ENCODE measurements at places on chromosomes 7 and 10. TPM values are rescaled to one million over a fixed set of nuclear protein-coding genes. Genes with fewer than 3 reads are reported as not detected.

GRCh38 chr7:15709978-15710377, 23.5 kb upstream of the MEOX2 start:
- DNase-seq = peak; percentile 34

DNA sequence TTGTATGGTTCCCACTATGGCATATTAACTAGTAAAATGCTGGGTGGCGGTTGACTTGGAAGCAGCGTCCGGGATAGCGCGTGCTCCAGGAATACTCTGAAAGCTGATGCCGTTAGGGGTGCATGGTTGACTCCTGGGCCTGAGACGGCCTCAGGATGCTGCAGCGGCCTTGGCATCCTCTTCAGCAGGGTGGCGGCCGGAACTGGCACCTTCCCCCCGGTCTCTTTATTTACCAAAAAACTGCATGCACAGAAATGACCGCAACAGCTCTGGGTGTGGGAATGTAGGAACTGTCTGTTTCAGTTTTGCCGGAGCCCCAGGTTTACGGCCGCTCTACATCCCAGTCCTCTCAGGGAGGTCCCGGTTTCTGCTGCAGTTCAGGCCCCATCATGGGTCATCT, 28.8 kb downstream of the PFKP start:
- DNase-seq = no peak

GRCh38 chr10:97115846-97116245, 69.9 kb downstream of the SLIT1 start:
- no peak for DNase-seq

The TMEM236 gene
- total RNA-seq = under 0.01 TPM

GRCh38 chr7:101630591-101630990, 1.5 kb upstream of the MYL10 start:
- DNase-seq = peak; percentile 53

DNA sequence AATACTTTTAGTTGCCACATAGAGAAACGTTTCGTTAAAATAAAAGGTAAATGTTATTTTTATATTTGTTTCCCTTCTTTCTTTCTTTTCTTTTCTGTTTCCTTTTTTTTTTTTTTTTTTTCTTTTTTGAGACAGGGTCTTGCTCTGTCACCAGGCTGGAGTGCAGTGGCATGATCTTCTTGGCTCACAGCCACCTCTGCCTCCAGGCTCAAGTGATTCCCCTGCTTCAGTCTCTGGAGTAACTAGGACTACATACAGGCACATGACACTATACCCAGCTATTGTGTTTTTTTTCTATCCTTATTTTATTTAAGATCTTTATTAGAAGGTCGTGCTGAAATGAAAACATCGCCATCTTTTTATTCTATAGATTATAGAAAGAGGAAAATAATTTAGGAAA, 661.8 kb upstream of the MBL2 start:
- no peak for DNase-seq

The H2BK1 gene
- not detected for total RNA-seq

DNA sequence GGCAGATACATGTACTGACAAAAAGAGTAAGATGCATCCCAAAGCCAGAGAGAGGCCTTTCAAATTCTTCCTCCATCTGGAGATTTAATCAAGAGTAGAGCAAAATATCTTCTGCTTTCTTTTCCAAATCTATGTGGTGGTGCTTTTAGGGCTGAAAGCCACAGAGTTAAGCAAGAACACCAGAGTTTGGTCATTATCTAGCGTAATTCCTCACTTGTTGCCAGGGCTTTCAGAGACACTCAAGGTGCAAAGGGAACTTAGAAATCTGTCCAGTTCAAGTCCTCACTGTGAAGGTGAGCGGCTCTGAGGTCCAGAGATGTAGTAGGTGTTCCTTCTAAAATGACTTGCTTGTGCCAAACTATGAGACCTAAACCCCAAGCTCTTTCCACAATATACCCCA, 10.9 kb upstream of the NFE2L3 start:
- DNase-seq = no peak

GRCh38 chr7:151684408-151685175, 164.9 kb upstream of the RHEB start:
- DNase-seq = peak; percentile 45

GRCh38 chr7:44983742-44984477, 5.1 kb upstream of the MYO1G start:
- DNase-seq = no peak

DNA sequence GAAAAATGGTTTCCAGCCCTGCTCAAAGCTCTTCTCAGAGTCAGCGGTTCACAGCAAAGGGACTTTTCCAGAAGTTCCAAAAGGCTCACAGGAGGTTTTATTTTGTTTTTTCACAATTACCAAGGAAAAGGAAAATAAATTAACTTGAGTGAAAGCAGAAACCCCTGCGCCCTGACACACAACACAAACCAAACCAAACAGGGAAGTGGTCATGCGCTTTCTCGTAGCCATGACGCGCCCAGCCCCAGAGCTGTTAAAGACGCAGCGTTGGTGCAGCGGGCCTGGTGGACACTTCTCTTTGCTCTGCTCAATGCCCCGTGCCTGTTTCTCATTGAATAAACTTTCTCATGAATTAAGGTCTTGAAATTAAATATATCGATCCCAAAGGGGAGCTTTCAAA, 134.4 kb upstream of the LYZL2 start:
- DNase-seq = no peak

The AGAP6 gene
- 5.6 TPM for total RNA-seq

- no peak for DNase-seq
These were observed 250.8 kb downstream of the CCDC3 start for GRCh38 chr10:12750526-12751201.

The AEBP1 gene
- not detected for total RNA-seq

The AIFM2 gene
- total RNA-seq = 6.9 TPM

DNA sequence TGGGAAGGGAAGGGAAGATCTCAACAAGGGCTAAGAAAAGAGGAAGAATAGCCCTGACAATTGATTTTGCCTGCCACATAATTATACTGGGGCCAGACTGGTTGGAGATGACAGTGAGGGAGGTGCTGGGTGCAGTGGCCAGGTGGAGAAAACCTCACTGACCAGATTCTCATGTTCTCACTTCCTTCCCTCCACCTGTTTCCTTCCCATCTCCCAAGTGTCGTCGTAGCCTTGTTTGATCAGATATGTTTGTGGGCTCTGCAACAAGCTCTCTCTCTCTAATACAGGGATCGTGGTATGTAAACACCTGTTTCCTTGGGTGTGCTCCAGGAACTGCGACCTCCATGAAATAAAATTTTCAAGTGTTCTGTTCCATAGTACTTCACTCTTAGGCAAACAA, 60.2 kb downstream of the VCL start:
- DNase-seq = peak; percentile 66

DNA sequence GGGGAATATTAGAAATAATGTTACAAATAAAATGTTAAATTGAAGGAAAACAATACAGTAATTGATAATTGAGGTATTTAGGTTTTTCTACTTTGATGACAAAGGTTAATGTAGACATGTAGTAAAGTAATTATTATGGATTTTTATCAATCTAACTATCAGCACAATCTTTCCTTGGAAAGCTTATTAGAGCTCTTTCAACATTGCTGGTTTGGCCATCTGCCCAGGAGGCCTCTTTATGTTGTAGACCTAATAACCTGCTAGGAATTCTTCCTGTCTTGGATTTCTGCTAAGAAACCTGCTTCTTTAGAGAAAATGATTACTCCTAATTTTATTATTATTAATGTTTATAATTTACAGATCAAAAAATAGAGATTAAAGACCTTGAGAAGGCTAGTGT, 78.9 kb downstream of the CHRM2 start:
- DNase-seq = no peak

DNA sequence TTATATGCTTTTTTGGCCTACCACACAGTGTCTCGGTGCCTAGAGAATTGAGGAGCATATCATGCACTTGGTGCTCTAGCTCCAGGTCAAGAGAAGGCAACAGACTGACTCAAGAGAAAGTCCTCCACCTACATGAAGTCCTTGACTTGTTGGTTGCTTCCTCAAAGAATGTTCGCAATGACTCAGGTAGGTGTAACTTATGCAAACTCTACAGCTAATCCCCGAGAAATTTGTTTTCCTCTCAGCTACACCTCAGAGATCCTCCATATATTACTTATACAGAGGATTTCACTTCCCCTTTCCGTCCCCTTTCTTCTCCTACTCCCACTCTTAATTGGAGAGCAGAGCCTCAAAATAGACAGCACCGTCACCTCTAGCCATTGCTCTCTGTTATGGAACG, 1013.1 kb downstream of the KCNMA1 start:
- DNase-seq = no peak

GRCh38 chr7:15755061-15755460, 68.6 kb upstream of the MEOX2 start:
- no peak for DNase-seq

GRCh38 chr7:96143495-96144259, 178.2 kb downstream of the SLC25A13 start:
- no peak for DNase-seq

- peak; percentile 21 for DNase-seq
These were observed 119.4 kb downstream of the ST7 start for GRCh38 chr7:117072620-117073118.

- no peak for DNase-seq
These were observed 84.3 kb downstream of the NPTX2 start for GRCh38 chr7:98701372-98701771.

The APBB1IP gene
- total RNA-seq = not detected

- peak; percentile 73 for DNase-seq
These were observed 52.6 kb upstream of the CAPZA2 start for GRCh38 chr7:116809636-116810266.

DNA sequence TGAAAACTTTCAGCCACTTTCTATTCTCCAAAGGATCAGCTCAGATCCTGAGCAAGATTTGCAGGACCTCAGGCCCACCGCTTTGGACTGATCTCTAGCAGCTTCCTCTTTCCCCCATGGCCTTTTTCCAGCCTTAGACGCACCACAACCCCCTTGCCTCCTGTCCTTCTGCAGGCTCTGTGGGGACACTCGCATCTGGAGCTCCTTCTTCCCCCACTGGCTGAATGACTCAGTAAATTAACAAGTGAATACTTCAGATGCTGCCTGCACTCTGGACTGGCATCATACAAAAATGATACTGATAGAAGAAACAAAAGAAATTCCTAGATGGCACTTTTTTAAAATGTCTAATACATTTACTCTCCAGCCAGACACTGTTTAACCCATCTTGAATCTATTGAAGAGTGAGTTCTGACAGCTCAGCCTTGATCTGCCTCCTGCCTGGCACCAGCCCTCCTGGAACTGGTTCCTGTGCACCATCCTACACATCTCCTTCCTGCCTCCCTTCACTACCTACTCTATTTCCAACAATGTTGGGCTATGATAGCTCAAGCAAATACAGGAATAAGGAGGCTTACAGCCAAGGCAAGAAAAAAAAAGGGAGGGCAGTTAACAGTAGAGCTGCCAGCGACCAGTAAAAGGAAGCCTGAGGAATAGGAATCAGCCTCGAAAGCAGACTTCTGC, 3.3 kb downstream of the FRMPD2 start:
- DNase-seq = no peak

GRCh38 chr7:25075459-25075858, 49.6 kb downstream of the CYCS start:
- peak; percentile 20 for DNase-seq

DNA sequence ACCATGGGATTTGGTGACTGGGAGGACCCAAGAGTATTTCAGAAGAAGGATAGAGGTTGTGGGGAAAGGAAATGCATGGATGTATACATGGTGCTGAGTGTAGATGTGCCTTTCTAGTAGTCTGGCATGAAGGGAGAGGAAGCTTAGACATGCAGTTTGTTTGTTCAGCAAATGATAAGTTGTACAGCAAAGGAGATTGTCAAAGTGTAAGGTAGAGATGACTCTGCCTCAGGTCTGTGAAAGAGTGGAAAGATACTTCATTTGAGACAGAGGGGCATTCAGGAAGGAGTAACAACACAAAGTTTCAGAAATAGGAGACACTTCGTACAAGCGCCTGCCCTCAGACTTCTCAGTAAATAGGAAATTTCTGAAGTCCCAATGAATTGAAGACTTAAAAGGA, 152.3 kb downstream of the CELF2 start:
- DNase-seq = no peak

The CDK6 gene
- total RNA-seq = 66.1 TPM

DNA sequence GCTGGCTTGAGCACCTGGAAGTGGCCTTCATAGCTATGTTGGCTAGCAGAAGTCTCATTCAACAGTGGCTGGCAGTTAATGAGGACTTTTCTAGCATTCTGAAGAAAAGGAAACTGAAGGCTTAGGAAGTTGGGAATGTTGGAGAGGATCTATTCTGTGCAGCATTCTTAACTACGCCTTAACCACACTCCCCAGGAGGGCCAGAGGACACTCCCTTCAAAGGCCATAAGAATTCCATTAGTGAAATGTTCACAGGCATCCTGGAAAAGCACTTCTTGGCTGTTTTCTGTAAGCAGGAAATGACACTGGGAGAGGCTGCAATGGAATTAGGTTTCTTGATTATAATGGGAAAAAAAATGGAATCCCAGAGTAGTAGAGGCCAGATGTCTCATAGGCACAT, 188.9 kb downstream of the ARHGAP12 start:
- peak; percentile 91 for DNase-seq

DNA sequence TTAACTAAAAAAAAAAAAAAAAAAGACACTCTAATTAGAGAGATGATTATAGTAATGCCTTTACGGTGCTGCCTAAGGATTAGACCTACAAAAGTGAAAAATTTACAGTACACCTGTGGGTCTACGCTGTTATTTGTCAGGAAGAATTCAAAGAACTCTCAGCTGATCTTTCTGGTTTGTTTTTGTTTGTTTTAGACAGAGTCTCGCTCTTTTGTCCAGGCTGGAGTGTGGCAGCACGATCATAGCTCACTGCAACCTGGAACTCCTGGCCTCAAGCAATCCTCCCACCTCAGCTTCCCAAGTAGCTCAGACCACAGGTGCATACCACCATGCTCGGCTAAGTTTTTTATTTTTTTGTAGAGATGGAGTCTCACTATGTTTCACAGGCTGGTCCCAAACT, 28.3 kb upstream of the FOXK1 start:
- no peak for DNase-seq
